Left kidney (tissue), 8 donors: ENCODE measurements at places on chromosomes 11 and 22.

GRCh38 chr22:27195494-27195893, 538.1 kb downstream of the MIAT start:
- no peak for DNase-seq

DNA sequence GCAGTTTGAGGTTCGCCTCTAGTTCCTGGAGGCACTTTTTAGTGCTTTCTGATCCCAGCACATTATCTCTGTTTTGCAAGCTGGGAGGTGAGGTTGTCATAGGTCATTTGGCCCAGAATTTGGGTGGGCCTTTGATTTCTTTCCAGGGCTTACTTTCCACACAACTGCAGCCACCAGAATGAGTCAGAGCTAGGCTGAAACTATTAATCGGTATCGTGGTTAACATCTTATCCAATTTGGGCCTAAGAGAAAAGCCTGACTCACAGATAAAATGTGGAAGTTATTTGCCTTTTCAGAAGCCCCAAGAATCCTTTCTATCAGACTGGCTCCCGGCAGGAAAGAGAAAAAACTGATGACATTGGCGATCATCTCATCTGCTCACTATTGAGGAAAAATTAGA, 166.4 kb downstream of the KIRREL3 start:
- DNase-seq: no peak

DNA sequence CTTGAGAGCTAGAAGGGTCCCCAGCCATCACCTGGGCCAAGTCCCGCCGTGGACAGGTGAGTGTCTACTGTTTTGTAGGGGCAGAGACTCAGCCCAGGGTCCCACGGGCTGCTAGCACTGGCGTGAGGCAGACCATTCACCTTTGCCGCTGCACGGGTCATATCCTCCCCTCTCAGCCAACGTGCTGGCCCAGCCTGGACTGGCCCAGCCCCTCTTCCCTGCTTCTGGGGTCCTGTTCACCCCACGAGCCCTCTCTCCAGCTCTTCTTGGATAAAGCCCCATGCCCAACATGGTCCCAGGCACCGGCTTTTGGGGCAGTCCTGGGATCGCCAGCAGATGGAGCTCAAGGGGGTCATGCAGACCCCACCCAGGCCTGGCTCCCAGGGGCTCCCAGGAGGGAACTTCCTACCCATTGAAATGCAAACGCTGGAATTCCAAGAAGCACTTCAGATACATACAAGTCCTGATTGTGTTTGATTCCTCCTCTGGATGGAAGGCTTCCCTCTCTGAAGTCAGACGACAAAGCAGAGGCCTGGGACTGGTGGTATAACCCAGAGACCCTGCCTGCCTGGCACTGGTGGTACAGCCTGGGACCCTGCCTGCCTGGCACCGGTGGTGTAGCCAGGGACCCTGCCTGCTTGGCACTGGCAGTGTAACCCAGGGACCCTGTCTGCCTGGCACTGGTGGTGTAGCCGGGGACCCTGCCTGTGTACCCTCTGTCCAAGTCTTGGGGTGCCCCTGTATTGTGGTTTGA, 8.9 kb upstream of the SEPTIN5 start:
- DNase-seq: no peak

- no peak for DNase-seq
Measured at GRCh38 chr11:95451682-95452081, 220.7 kb upstream of the SESN3 start.
